Trophoblast cell (in vitro differentiated cells and primary cell): ENCODE measurements at places on chromosomes 4 and X.
A peak's percentile ranks its signal among the peaks of the same experiment; 100 is the strongest.

GRCh38 chr4:74610491-74610890 is 165.6 kb downstream of the AREG start:
- DNase-seq: no peak

- peak; percentile 71 for DNase-seq
These were observed 34.2 kb downstream of the IDS start for GRCh38 chrX:149470955-149471354.

- no peak for DNase-seq
These were observed 836 bp downstream of the GRPR start for GRCh38 chrX:16124201-16124600.

GRCh38 chr4:75251547-75251946 is 262.7 kb downstream of the RCHY1 start:
- DNase-seq: no peak

- DNase-seq: no peak
These were observed 7.5 kb downstream of the AMER1 start for GRCh38 chrX:64198036-64198435.

DNA sequence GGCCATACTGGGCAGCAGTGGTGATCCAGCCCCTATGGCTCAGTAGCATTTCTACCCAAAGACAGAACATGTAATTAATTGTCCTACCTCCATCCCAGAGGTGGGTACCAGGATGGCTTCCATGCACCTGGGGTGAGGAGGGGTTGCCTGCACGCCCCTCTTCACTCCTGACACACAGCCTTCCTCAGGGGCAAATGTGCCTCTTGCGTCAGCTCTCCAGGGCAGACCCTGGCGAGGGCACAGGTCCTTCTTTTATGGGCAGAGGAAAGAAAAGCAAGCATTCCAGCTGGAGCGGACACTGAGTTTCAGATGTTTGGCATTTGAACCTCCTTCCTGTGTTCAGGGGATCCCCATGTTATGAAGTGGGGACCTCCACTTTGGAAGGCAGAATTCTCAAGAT is 95.6 kb downstream of the PHKA2 start:
- DNase-seq: no peak

GRCh38 chr4:183544109-183544508 is 39.3 kb downstream of the ING2 start:
- no peak for DNase-seq

DNA sequence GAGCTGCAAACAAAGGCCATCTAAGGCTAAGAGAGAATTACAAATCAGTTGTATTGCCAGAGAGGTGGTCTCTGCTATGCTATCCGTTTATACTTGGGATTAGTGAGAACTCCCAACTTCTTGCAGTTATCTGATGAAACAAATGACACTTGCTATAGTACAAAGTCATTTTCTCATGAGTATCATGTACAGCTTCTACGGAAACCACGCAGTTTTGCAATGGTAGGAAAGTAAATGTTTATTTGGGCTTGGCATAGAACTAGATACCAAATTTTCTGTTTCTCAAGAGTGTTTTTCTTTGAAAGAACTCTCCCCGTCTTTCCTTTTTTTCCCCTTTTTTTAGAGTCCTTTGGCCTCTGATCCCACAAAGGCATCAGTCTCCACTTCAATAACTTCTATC is 128.2 kb upstream of the ENPEP start:
- DNase-seq: no peak

DNA sequence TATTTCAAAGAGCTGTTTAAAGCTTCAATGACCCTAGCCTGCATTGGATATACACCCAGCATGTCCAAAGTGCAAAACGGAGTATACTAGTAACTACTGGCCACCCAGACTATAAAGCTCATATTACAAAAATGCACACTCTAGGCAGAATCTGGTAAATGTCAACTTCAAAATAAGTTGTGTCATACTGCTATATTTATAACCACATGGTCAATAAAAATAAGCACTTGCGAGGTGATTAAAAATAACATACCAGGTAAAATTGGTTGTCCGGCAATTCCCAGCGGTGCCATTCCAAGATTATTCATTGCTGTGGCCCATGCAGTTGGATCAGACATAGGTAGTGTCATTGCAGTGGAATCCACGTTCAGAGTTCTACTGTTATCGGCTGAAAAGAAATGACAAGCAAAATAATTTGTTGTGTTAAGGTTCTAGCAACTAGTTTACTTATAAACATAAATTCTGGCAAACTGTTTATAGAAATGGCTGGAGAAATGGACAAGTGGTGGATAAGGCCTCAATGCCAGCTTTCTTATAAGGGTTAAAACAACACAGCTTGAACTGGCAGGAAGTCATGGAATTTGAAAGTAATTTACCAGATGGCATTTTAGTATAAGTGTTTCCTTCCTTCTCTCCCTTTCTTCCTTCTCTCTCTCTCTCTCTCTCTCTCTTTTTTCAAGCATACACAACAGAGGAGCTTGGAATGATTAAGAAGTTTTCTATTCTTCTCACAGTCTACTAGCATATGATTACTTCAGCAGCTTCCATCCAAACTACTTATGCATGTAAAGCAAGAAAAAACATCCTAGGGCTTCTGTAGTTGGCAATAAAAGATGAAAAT is 199.9 kb downstream of the ENOX2 start:
- no peak for DNase-seq

DNA sequence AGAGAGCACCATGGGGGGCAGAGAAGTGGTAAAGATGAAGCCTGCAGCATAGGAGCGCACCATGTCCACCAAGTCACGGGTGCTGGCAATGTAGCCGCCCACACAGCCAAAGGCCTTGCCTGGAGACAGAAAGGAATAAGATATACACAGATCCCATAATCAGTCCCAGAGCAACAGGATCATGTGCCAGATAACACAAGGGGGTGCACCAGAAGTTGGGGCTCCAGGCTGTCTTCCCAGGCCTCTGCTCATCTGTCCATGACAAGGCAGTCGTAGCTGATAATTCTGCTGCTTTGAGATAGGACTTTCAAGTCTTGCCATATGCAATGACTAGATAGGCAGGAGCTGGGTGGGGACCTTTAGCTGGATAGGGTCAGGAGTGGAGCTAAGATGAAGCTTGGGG is 14.7 kb downstream of the APEX2 start:
- DNase-seq: no peak

DNA sequence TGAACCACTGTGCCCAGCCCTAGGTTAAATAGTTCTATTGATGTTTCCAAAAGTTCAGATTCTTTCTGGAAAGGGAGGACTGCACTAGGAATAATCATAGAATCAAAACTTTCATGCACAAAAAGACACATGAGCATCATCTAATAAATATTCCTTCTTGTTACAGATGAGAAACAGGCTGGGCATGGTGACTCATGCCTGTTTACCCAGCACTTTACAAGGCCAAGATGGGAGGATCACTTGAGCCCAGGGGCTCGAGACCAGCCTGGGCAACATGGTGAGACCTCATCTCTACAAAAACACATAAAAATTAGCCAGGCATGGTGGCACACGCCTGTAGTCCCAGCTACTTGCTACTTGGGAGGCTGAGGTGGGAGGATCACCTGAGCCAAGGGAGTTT is 27.7 kb downstream of the LARP7 start:
- DNase-seq: no peak

GRCh38 chrX:97065973-97066372 is 182.3 kb downstream of the RPA4 start:
- peak; percentile 33 for DNase-seq

- no peak for DNase-seq
These were observed 8.9 kb downstream of the MID2 start for GRCh38 chrX:107834275-107835201.

GRCh38 chrX:80846247-80846646 is 36.6 kb upstream of the BRWD3 start:
- DNase-seq: no peak

DNA sequence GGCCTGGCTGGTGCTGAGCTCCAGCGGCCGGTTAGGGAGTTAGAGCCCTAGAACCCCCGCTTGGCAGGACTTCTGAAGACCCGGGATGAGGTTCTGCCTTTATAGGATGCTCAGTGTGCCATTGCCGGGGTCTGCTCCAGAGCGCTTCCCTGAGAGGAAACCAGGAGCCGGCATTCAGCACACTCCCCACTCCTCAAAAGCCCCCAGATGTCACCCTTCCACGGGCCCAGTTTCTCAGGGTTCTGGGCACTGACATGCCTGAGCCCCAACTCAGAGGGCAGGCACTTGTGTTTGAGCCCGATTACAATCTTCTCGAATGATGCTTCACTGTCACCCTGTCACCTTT is 6.5 kb downstream of the NKX3-2 start:
- no peak for DNase-seq

- peak; percentile 96 for DNase-seq
These were observed 223.1 kb downstream of the KDR start for GRCh38 chr4:54902271-54902670.

DNA sequence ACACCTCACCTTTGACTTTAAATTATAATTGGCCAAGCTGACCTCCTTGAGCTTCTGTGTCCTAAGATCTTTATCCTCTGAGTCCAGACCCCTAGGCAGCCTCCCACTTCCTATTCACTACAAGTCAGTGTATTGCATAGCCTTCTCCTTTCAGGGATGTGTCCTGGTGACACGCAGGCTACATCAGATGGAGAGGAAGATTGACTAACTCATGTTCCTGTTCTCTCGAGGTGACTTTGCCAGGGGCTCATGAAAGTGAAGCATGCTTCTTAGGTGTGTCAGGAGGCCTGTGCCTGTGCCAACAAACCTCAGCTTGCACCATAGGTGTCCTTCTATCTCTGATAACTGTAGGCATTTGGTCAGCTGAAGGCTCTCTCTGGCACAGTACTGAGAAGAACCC is 195.7 kb upstream of the HS3ST1 start:
- peak; percentile 21 for DNase-seq

DNA sequence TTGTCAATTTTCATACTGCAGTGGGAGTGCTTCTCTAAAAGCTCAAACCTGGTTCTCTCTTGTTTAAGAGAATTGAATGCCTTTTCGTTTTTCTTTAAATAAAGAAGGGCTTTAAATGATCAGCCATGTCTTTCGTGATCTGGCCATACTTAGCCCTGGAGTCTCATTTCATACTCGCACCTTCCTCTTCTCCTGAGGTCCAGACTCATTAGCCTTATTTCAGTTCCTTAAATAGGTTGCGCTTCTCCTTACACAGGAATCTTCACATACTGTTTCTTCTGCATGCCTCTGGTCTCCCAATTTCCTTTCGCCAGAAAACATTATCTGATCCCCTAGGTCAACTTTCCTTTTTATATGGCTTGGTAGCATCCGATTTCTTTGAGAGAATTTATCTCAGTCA is 565.6 kb upstream of the TENM3 start:
- DNase-seq: no peak

GRCh38 chr4:39533541-39533940 is 6.3 kb upstream of the UGDH start:
- DNase-seq: no peak

GRCh38 chr4:95093936-95094929 is 336.5 kb downstream of the BMPR1B start:
- no peak for DNase-seq

DNA sequence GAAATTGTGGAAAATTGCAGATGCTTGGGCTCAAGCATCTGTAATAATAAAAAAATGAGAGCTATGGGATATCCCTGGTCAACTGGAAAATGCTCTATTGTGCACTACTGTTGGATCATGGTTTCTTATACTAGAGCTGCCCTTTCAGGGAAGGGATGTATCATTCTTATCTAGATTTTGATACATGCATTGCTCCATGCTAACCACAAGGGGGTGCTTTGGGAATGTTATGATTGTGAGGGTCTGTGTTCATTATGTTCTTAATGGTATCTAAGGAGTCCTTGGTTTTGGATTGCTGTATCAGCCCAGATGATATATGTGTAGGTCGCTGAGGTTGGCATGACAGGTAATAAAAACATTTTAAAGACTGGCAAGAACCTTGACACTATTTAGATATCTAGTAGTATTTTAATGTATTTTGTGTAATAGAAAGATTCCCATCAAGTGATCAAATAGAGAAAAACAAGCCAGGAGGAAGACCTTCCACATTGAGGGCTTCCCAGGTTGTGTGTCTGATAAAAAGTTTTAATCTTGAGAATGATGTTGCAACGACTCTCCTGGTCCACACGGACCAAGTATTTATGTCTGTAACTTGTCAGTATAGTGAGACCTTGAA is 49.2 kb upstream of the TLR2 start:
- DNase-seq: peak; percentile 49

DNA sequence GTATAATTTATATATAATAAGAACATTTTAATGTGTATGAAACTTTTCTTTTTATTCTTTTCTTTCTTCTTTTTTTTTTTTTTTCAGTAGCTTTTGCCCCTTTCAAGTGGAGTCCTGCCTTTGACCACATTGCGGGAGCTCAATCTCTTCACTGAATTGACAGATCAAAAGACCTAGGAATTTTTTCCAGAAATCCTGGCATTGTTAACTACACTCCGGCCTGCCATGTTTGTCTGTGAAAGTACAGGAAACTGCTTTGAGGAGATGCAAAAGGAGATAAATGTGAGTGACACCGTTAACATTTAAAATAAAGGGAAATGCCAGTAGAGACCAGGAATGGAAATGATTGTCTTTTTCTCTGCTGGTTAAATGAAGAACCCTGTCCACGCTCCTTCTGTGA is 159.3 kb upstream of the VCX3A start:
- no peak for DNase-seq

DNA sequence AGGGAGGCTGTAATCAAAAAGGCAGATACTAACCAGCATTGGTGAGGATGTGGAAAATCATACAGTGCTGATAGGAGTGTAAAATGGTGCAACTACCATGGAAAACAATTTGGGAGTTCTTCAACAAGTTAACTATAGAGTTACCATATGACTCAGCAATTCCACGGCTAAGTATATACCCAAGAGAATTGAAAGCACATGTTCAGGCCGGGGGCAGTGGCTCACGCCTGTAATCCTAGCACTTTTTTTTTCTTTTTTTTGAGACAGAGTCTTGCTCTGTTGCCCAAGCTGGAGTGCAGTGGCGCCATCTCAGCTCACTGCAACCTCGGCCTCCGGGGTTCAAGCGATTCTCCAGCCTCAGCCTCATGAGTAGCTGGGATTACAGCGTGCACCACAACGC is 15.0 kb upstream of the CD99L2 start:
- DNase-seq: no peak

DNA sequence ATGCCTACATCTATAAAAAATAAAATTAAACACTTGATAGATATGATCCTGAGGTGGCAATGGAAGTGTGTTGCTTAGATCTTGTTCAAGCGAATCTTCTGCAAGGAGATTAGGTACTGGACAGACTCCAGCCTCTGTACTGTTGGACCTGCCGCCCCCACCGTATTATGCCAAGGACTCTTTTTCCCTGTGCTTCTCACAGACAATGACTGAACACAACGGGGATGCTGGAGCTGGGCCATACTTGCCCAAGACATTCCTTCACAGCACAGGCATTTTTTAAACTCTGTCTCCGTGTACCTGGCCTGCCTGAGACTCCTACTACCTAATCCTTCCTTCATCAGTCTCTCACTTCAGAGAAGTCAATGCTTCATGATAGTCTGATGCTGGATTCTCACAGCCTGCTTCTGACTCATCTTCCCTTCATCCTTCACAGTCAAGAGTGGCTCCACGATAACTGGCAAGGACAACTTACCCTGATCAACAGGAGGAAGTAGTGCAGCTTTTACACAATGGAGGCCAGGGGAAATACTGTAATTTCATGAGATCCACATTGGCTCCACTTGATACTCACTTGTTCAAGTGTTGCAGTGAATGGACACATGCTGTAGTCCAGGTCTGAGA is 754.6 kb upstream of the AGA start:
- no peak for DNase-seq

GRCh38 chrX:103585411-103586313 is at the start of gene TCEAL4:
TCEAL4 (plus strand) TSS chrX:103585515; CDS start chrX:103586676, 1,161 bp downstream.
- peak; percentile 40 for DNase-seq
